ENCODE measurements at places on chromosomes 5 and 9.

- DNase-seq, result no peak
Measured at GRCh38 chr5:166883016-166883415, 1408.4 kb upstream of the WWC1 start.

DNA sequence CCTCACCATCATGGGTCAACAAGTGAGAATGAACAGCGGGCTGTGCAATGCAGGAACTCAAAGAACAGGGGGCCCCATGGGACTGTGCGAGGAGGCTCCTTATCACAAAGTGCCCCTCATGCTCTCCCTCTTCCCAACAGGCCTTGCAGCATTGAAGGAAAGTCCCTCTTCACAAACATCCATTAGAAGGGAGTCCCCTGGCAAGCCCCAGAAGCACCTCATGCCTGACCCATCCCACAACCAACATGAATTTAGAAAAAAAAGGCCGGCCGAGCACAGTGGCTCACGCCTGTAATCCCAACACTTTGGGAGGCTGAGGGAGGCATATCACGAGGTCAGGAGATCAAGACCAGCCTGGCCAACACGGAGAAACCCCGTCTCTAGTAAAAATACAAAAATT is 122.6 kb upstream of the FSTL4 start:
- no peak for DNase-seq

GRCh38 chr5:158848634-158849033 is 251.1 kb downstream of the EBF1 start:
- no peak for DNase-seq

GRCh38 chr9:105656131-105656921 is 5.9 kb upstream of the TAL2 start:
- DNase-seq, result no peak

DNA sequence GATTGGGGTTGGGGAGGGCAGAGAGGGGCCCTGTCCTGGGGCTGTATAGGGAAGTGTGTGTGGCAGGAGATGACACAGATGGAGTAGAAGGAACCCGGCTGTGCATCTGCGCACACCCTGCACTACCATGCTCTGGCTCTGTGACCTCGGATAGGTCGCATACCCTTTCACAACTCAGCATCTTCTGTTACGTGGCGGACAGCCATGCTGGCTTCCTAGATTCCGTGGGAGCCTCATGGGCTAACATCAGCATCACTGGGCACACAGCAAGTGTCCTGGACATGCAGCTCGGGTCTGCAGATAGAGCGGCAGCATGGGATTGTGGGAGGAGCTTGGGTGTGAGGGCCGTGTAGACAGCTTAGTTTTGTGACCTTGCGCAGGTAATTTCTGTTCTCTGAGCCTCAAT is 9.2 kb downstream of the ARPC5L start:
- no peak for DNase-seq

DNA sequence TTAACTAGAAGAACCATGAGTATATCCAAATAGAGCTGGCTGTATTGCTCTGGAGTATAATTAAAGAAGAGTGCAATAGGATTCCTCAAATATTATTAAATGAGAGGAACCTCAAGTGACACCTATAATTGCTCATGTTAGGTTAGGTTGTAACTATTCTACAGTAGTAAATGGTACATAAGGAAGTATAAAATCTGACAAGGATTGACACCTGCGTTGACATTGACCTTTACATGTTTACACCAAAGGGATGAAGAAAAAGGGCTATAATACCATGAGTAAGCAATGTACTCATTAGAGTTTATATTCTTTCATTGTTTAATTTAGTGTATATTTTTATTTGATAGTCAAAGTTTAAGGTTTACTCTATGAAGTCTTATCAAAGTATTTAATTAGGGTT is 48.9 kb downstream of the SLC12A2 start:
- no peak for DNase-seq

DNA sequence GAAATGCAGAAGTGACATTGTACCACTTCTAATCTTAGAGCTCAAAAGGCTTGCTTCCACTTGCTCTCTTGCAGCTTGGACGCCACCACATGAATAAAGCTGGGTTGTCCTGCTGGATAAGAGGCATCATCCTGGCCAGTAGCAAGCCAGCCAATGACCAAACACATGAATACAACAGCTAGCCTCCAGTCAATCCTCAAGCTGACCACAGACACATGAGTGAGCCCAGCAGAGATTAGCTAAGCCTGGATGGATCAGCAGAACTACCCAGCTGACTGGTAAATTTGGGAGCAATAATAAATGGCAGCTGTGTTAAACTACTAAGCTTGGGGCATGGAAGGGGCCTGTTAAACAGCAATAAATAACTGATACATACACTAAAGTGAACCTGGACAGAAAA is 121.1 kb upstream of the SLC12A2 start:
- no peak for DNase-seq

DNA sequence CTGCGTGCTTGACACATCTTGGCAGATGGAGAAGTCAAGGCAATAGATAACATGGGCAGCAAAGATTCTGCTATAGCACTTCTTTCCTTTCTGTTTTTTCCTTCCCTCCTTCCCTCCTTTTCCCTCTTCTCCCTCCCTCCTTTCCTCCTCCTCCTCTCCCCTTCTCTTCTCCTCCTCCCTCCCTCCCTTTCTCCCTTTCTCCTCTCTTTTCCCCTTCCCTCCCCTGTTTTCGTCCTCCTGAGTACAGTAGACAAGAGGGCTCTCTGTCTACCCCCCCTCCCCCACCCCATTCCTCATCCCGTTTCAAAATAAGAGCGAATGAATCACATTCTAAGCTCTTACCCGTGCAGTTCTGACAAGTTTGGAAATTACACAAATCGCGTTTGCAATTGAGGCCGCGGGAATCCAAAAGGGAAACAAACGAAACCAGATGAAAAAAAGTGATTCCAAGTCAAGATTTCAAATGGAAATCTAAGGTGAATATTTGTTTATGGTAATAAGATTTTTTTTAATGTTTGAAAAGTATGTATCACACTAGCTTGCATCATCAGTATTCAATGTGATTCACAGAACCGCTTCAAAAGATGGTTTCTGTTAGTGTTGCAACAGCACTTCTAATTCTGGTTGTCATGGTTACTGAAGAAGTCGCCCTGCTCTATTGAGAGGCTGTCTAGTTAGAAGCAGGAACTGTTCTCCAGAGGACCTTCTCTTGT is 1.3 kb downstream of the NIM1K start:
- peak; percentile 49 for DNase-seq

GRCh38 chr9:114774524-114774923 is 31.3 kb downstream of the TNFSF15 start:
- DNase-seq, result no peak

DNA sequence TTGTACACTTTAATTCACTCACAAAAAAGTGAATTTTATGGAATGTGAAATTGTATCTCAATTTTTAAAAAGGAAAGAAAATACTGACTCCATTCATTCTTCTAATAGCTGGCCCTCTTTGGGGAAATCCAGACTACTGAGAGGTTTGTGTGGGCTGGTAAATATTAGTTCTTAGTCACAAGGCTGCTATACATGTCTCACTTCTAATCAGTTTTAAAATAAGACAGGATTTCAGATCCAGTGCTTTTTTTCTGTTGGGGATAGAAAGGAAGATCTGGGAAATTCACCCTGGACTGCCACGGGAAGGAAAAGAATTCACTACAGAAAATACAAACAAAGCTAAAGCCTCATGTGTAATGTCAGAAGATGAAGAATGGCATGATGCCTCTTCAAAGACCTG is 32.7 kb upstream of the ADAMTSL1 start:
- no peak for DNase-seq

Measured in hematopoietic multipotent progenitor cell treated with erythropoietin and hydrocortisone succinate and interleukin-3 and kit ligand, for 8 days (in vitro differentiated cells).